ENCODE measurements at places on chromosomes 3 and 15. TPM values are rescaled to one million over a fixed set of nuclear protein-coding genes. Genes with fewer than 3 reads are reported as not detected.
A peak's percentile ranks its signal among the peaks of the same experiment; 100 is the strongest.

- peak; percentile 14 for DNase-seq
Measured at GRCh38 chr3:150105886-150106612, 135.4 kb upstream of the PFN2 start.

GRCh38 chr15:58357529-58358476, 74.0 kb upstream of the LIPC start:
- no peak for DNase-seq

ANKRD34C gene
- total RNA-seq = not detected

GRCh38 chr3:166688665-166689064, 691.4 kb downstream of the ZBBX start:
- no peak for DNase-seq

- DNase-seq = no peak
Measured at GRCh38 chr15:76098685-76099084, 38.9 kb downstream of the TMEM266 start.

GRCh38 chr3:10357592-10358308, 36.8 kb upstream of the SEC13 start:
- peak; percentile 79 for DNase-seq

- no peak for DNase-seq
Measured at GRCh38 chr3:69320871-69321271, 65.0 kb downstream of the FRMD4B start.

SLC22A14 gene
- total RNA-seq = not detected

PLSCR2 gene
- not detected for total RNA-seq

DNA sequence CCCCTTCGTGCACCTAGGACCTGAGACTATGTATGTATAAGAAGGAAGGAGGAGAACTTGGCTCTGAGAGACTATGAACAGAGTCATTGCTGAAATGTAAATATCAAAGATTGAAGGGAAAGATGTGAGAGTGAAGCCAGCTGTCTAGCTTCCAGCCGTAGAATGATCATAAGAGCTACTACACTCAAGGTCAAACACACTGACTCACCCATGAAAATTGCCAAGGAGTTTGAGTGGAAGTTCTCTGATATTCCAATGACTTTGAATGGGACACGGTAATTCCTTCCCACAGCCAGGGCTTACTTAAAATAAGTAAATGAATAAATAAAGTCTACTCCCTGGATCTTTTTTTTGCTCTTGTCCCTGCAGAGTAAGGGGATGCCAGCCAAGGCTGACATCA, 398.9 kb upstream of the TPRG1 start:
- DNase-seq = no peak

GRCh38 chr3:9883706-9884554, 3.9 kb upstream of the CIDEC start:
- no peak for DNase-seq

GRCh38 chr3:183306798-183307671, 54.0 kb downstream of the B3GNT5 start:
- DNase-seq = peak; percentile 38

DNA sequence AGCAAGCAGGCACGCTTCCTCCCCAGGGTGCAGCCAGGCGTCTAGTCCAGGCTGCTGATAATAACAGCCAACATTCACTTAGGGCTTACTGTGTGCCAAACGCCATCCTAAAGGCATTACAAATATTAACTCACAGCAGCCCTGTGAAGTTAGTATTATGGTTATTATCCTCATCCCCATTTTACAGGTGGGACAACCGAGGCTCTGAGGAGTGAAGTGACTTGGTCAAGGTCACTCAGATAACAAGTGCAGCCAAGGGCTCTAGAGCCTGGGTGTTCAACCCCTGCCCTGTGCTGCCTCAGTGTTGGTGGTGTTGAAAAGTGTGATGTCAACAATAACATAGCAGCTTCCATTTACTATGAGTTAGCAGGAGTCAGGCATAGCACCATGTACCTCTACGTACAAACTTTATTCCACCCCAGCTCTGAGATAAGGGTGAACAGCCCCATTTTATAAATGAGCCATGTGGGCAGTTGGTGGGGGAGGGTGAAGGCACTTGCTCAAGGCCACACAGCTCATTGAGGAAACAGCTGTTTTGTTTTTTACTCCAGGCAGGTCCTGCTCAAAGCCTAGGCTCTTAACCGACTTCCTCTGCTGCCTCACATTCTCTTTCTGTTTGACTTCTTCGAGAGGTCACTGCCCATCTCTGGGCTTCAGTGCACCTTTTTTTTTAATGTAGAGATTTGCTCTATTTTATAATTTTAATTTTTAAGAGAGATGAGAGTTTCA, 24.0 kb upstream of the TRH start:
- no peak for DNase-seq

DNA sequence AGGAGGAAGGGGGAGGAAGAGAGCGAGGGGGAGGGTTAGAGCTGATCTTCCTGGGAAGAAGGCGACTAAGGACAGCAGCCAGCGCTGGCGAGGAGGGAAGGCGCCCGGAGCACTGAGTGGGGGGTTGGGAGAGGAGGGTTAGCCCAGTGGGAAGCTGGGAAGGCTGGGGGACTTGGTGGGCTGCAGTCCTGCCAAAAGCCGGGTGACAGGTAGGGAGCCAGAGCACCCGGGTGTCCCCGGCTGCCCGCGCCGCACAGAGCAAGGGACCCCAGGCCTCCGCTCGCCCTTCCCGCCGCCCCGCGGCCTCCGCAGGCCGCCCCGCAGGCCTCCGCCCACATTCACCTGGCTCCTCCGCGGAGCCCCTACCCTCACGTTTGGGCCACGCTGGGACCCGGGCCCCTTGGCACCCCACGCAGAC, 448 bp downstream of the SLC12A8 start:
- no peak for DNase-seq

- DNase-seq = peak; percentile 21
Measured at GRCh38 chr15:40420793-40421192, 15.2 kb downstream of the IVD start.

CCDC39 gene
- total RNA-seq = not detected

All from SJCRH30 (cell line).